WTC11 (cell line): ENCODE measurements at places on chromosomes 2 and 18. TPM values are rescaled to one million over a fixed set of nuclear protein-coding genes. Genes with fewer than 3 reads are reported as not detected.

EVX2 gene
- total RNA-seq: 0.05 TPM in 1 of 3 replicates, not detected in the others

VWC2L gene
- not detected in 3 replicates for total RNA-seq

SNORC gene
- total RNA-seq: 2.8 to 3.4 TPM (median 3.4 TPM) in 3 replicates

BBS5 gene
- 0.90 to 1.6 TPM (median 1.5 TPM) in 3 replicates for total RNA-seq

TDRD15 gene
- not detected in 3 replicates for total RNA-seq

VSNL1 gene
- total RNA-seq: 78.4 to 83.6 TPM (median 82.4 TPM) in 3 replicates

IL36G gene
- total RNA-seq: 0.32 TPM in 1 of 3 replicates, not detected in the others

C2orf78 gene
- total RNA-seq: 0.21 to 0.39 TPM (median 0.37 TPM) in 3 replicates

SERPINB10 gene
- not detected in 3 replicates for total RNA-seq

ALK gene
- total RNA-seq: 0.09 to 0.11 TPM in 2 of 3 replicates, not detected in the other

LRRTM4 gene
- 8.5 to 10.2 TPM (median 9.4 TPM) in 3 replicates for total RNA-seq

FBXO41 gene
- 19.2 to 21.5 TPM (median 21.1 TPM) in 3 replicates for total RNA-seq

FEV gene
- total RNA-seq: not detected in 3 replicates

KCTD18 gene
- total RNA-seq: 4.9 to 6.7 TPM (median 5.7 TPM) in 3 replicates

UPP2 gene
- not detected in 3 replicates for total RNA-seq
